ENCODE measurements at places on chromosomes 5 and 9.

DNA sequence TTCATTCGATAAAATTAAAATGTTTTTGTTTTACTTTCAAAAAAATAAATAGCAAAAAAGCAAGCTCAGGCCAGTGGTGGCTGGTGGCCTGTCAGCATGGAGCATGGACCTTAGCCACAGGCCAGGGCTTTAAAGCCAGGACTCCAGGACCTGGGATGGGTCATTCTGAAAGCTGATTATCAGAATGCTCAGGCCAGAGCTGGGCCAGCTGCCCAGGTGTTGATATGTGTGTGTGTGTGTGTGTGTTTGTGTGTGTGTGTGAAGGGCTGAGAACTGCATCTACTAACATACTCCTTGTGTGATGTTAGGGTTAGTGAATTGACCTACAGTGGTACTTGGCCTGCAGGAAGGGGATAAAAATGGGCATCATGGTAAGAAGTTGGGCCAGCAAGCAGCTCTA, 21.5 kb downstream of the PALM2AKAP2 start:
- DNase-seq: no peak

GRCh38 chr9:114278881-114279570, 43.9 kb upstream of the ORM1 start:
- no peak for DNase-seq

DNA sequence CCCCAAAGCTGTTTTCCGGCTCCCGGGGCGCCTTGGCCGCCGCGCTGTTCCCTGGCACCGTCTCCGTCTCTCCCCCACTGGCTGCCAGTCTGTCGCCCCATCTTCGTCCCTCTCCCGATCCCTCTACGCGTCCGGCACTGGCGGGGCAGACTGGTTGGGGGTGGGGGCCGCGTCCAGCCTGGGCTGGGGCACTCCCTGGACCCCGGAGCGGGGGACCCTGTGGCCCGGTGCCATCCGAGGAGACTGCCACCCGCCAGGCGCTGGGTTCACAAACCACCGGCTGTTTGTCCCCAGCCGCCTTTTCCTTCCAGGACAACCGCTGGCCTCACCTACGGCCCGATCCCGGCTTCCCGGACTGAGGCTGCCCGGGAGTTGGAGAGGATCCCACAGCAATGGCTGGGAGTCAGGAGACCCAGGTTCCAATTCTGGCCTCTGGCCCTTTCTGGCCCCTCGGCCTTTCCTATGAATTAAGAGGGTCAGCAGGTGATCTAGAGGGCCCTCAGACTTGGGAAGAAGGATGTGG, 1.0 kb upstream of the FIBCD1 start:
- DNase-seq: no peak

- DNase-seq: no peak
Observed at GRCh38 chr9:89395931-89396710, 77.8 kb downstream of the SECISBP2 start.
